ENCODE measurements at places on chromosomes 3 and 15.

GRCh38 chr15:23083115-23083514 lies 43.7 kb upstream of the TUBGCP5 start:
- no peak for DNase-seq

- no peak for DNase-seq
These were observed 414.8 kb downstream of the LPP start for GRCh38 chr3:188568736-188569135.

- DNase-seq: no peak
These were observed 54.2 kb downstream of the PHLDB2 start for GRCh38 chr3:111913163-111913763.

DNA sequence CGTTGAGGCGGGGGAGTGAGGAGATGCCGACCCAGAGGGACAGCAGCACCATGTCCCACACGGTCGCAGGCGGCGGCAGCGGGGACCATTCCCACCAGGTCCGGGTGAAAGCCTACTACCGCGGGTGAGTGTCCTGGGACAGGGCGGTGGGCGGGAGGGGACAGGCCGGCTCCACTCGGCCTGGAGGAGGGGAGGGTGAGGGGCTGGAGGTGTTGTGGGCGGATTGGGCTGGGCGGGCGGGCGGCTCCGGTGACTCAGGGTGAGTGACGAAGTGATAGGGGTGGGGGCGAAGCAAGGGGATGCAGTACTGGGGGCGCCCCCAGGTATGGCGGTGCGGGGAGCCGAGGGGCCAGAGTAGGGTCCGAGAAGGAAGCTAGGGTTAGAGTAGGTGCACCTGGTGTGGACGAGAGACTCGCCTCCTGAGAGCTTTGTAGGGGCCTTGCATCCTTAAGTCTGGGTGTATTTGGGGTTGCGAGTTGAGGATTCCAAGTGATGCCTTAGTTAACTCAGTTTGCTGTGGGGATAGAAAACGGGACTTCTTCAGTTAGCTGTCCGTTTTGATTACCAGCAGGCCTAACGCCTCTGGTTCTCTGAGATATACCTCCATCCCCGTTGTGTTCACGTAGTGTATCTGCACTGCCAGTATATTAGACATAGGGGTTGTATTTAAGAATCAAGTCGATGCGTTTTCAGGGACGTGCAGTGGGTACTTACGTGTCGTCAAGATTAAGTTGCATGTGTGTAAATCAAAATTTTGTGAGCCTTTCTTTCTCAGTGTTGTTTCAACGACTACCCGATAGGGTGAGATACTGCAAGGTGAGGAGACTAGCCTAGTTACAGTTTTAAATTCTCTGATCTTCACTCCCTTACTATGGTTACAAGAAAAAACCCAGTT lies 670 bp downstream of the PRKCI start:
- DNase-seq: no peak

- DNase-seq: no peak
These were observed 128.6 kb downstream of the MYLK start for GRCh38 chr3:123755501-123755900.

- DNase-seq: no peak
These were observed 18.7 kb downstream of the TMEM43 start for GRCh38 chr3:14143271-14144225.

- DNase-seq: no peak
These were observed 364.5 kb upstream of the EPHA3 start for GRCh38 chr3:88742674-88743507.

DNA sequence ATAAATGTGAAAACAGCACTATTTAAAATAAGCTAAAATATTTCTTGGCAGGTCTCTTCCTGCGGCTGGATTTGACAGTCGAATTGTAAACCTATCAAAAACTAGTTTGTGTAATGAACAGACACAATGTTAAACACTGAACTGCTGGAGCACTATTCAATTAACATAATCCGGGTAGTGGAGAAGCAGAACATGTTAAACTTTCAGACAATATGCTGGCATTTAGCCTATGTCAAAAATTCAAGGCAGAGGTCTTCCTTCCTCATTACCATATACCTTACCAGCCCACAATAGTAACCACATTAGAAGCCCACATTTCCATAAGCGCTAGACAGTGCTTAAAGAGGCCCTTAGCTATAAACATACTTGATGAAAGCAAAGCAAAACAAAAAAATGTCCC lies 1042.9 kb downstream of the ROBO1 start:
- no peak for DNase-seq

GRCh38 chr3:165256554-165257065 lies 60.4 kb upstream of the SLITRK3 start:
- DNase-seq: no peak

- DNase-seq: no peak
These were observed 214.8 kb upstream of the TPRG1 start for GRCh38 chr3:188956839-188957489.

- DNase-seq: no peak
These were observed 61.0 kb downstream of the GTPBP8 start for GRCh38 chr3:113051787-113052186.

DNA sequence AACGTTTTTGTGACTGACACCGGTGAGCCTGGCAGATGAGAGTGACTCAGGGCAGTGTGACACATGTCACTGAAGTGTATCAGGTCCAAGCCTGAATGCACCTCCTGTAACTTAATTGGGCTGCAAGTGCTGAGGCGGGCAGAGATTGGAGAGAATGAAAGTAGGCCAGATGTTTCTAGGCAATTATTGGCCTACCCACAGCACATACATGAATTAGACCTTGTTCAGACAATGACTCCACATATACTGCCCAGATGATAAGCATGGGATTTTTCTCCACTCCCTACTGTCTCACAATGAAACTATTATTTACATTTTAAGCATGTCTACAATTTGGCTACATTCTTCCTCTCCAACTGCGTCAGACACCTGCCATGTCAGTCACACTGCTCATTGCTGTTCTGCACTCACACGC lies 187.3 kb upstream of the ZNF385D start:
- no peak for DNase-seq

GRCh38 chr15:65771870-65772269 lies 20.2 kb downstream of the DENND4A start:
- no peak for DNase-seq

DNA sequence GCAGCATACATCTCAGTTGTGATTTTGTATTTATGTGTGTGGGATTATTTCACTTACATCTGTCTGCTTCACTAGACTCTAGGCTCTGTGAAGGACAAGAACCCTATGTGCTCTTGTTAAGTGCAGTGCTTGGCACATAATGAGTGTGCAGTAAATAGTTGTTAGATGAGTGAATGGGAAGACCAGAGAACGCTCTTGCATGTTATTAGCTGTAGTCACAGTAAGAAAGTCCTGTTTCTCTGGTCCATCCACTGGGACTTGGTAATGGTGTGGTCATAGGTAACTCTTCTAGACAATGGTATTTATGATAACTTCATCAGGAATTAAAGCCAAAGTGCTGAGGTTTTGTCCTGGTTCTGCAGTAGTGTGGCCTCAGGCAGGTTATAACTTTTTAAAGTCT lies 1.4 kb upstream of the AQP9 start:
- no peak for DNase-seq

DNA sequence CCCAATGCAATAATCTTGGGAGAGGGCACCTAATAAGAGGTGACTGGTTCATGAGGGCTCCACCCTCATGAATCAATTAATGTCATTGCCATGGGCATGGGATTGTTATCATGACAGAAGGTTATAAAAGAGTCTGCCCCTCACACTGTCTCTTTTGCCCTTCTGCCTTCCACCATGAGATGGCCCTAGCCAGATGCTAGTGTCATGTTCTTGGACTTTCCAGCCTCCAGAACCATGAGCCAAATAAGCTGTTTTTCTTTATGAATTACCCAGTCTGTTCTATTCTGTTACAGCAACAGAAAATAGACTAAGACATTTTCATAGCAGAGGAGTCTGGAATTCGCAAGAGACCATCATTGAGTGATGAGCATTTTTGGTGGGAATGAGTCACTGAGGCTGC lies 16.0 kb upstream of the RAD18 start:
- no peak for DNase-seq

DNA sequence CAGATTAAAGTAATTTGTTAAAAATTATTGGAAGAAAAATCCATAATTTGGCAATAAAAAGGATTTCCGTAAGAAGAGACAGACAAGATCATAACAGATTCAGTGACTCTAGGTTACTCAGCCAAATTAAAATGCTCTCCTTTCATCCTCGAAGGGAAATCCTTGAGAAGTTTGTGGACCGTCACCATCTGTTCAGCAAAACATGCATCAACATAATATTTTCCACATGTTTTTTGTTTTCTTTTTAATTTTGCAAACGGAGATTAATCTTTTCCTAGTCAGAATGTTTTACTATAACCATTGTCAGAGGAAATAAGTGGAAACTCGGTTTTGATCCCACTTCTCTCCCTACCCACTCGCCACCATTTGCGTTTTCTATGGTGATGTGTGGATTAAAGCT lies 128.3 kb downstream of the TMCO5A start:
- no peak for DNase-seq

DNA sequence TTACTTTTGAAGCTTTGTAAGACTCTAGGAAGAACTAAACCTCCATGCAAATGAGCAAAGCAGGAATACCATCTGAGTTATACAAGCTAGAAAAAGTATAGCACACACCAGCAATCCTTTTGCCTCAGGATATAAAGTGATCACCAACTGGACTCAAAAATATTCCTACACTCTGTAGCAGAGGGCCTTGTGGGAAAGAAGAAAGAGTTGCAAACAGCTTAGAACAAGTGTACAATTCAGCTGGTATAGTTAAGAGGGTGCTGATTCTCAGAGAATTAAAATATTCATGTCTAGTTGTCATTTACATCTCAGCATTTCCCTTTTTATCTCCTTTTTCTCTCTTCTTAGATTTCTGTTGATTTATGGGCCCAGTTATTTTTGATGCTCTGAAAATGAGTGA lies 248.4 kb downstream of the GAP43 start:
- DNase-seq: no peak

- no peak for DNase-seq
These were observed 46.2 kb downstream of the SEMA3G start for GRCh38 chr3:52398670-52399081.

GRCh38 chr3:105402287-105402801 lies 35.6 kb downstream of the ALCAM start:
- DNase-seq: no peak

DNA sequence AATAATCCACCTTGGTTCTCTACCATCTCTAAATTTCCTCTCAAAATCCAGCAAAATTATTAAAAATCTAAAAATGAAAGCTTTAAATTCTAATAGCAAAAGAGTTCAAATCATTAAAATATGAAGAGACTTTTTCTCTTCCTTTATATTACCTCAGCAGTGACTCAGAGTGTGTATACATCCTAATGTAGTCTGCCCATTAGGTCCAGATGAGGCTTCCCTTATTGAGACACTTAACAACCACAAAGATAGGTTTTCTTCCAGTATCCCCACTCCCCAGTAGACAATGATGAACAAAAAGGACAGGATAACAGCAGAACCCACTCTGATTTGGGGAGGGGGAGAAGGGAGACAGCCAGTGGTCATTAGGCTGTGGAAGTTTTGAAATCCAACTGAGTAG lies 61.5 kb upstream of the DCBLD2 start:
- no peak for DNase-seq

- DNase-seq: no peak
These were observed 995.9 kb upstream of the CFAP20DC start for GRCh38 chr3:60045686-60046085.

- DNase-seq: no peak
These were observed 17.9 kb upstream of the CRABP1 start for GRCh38 chr15:78322243-78322642.

- peak; percentile 67 for DNase-seq
These were observed 38.7 kb downstream of the GUCA1C start for GRCh38 chr3:108914774-108915641.

DNA sequence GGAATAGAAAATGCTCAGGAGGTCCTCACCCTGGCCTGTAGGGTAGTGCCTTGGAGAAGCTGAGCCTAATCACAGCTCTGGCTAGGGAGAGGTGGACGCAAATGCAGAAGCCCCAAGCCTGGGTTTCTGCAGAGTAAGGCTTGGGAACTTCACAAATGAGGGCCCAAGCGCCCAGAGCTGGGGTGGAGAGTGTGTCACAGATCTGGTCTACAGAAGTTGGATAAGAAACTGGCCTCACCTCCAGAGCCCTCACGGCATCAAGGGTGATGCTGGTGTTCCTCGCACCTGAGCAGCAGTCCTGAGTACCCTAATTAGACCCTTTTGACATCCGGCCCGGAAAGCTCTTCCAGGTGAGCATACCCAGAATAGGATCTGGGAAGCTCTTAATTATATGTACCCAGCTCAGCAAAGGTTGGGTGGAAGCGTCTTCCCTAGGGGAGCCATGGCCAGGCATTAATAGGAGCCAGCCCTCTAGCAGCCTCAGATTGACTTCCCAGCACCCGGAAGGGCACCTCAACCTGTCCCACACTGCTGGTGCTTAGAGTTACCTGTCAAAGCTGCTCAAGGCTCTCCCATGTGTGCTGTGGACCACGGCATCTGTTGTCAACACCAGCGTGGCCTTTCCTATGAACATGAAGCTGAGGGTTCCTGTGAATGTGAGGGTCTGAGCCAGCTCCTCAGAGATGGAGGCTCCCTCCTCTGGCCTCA lies 31.8 kb downstream of the RBM5 start:
- DNase-seq: no peak

DNA sequence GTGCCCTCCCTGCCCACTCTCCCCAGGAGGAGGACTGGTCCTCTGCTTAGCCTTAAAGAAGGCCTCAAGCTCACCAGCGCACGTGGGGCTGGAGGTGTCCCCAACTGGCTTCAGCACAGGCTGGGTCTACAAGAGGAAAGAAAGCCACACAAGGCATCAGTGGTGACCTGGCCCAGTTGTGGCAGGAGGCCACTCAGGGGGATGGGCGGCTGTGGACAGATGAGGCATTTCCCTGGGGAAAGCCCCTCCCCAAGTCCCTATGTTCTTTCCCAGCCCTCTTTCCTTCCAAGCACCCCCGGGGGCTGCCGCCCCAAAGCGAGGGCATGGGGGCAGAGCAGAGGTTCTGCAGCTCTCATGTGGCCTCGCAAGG lies 155.2 kb upstream of the TLE3 start:
- no peak for DNase-seq

DNA sequence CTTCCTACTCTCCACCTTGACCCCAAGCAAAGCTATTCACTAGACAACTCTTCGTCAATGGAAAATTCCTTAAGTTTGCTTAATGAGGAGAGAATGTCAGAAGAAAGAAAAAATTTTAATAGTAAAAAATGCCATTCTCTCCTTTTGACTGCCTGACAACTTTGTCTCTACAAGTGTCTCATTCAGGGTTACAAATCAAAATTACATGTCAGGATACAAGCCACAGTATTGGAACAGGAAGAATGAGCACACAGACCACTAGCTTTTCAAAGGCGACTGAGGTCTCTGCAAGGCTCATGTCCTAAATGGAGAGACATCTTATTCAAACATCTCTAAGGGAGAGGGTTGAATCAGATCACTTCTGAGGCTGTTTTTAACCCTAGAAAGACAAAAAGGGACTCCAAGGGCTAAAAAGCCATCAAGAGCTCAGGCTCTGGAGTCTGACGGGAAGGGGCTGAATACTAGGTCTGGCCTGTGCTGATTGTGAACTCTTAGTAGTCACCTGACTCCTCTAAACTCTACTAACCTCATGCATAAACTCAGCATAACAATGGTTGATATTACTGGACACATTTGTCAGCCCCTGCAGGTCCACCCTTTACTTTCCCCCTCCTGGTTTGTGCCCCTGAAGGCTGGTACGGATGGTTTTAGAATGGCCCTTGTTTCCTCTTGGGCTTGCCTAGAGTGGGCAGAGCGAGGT lies 12.8 kb upstream of the MEIS2 start:
- no peak for DNase-seq

- peak; percentile 37 for DNase-seq
These were observed 127.1 kb downstream of the ASB7 start for GRCh38 chr15:100729461-100729860.

- DNase-seq: no peak
These were observed 390.8 kb upstream of the ZNF385D start for GRCh38 chr3:22141769-22142168.
